Tibial nerve (tissue), 4 donors: ENCODE measurements at places on chromosomes 1 and 21. TPM values are rescaled to one million over a fixed set of nuclear protein-coding genes. Genes with fewer than 3 reads are reported as not detected.

NBL1 gene
- 81.2 TPM for total RNA-seq

NBPF6 gene
- total RNA-seq = not detected

XKR8 gene
- 5.1 TPM for total RNA-seq

DNA sequence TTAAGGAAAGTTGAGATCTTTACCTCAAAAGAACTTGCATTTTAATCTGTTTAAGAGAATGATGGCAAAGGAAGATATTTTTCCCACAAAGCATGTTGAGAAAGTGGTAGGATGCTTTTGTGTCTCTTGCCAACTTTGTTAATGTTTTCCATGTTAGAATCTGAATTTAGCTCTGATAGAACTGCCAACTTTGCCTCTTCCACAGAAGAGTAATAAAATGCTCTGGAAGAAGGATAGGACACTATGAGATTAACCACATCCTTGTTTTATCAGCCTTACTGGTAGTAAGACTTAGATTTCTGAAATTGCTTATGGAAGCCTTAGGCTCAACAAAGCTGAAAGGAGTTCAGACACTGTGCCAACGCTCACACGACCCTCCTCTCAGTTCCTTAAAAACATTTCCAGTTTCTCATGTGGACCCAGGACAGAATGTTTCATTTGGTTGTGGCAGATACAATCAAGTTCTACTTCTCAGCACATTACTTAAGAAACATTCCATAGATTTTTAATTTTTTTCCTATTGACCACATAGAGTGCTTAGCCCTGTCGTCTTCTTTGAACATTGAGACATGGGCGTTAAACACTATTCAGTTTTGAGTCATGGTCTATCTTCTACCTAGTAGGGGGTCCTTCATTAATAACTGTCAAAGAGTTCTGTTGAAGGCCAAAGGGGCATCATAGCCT is 59.0 kb downstream of the MTR start:
- no peak for DNase-seq

DNA sequence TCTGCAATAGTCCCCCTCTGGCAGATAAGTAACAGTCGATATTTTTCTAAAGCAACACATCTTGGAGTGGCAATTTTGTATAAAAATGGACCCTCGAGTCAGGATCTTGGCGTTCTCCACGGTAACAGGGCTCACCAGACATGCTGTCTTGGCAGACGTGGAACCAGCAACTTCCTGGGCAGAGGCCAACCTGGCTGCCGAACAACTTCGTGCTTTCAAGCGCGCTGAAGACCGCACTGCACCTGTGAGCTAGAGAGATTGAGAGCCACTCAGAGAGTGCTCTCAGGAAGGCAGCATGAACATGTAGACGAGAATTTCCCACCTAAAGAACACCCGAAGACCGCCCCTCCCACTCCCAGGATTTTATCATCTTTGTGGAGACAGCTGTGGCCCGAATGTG is 7.3 kb downstream of the C1orf174 start:
- no peak for DNase-seq
